ENCODE measurements at places on chromosomes 3 and 15.

DNA sequence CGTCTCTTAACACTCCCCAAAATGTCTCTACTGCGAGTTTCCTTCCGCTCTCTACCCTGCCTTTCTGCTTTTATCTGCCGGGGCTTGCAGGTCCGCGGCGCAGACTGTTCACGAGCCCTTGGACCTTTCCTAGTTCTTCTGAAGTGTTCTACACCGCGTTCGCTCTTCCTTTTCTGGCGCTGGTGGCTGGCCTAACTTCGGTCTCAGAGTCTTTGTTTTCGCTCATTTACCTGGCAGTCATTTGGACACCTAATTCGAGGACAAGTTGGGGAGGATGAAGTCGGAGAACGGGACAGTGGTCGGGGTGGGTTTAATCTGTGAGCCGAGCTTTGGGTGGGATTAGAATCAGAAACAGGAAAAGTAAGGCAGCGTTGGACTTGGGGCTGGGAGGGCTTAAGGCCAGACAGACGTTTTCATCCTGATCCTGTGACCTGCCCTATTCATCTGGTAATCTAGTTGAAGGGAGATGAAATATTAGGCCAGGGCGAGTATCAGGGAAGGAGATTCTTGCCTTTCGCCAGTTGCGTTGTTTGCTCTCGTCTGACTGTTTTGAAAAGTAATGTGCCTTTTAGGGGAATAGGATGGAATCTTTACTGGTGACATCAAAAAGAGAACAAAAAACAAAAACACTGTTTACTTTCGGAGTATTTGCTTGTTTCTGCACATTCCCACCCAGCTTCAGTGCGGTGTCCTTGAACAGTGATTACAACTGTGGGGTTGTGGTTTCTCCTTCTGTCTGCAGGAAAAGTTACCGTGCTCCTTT, 1.8 kb downstream of the DIPK2A start:
- DNase-seq: no peak

GRCh38 chr15:53522991-53523390, 236.5 kb downstream of the WDR72 start:
- no peak for DNase-seq

DNA sequence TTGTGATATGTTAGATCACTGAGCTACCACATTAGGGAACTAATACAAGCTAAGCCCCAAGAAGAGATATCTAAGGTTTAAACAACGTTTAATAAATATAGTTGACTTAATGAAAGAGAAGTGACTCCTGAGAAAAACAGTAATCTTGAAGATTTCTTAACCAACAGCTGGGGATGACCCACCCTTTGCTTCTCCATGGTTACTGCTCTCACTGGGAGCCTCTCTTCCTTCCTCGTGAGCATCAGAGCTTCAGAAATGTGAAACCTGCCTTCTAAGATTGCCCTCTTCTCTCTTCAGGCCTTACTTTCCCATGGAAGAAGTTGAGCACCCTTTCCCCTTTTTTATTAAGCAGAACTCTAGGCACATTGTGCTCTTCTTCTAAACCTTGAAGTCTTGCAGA, 132.2 kb upstream of the NR2E3 start:
- DNase-seq: no peak

DNA sequence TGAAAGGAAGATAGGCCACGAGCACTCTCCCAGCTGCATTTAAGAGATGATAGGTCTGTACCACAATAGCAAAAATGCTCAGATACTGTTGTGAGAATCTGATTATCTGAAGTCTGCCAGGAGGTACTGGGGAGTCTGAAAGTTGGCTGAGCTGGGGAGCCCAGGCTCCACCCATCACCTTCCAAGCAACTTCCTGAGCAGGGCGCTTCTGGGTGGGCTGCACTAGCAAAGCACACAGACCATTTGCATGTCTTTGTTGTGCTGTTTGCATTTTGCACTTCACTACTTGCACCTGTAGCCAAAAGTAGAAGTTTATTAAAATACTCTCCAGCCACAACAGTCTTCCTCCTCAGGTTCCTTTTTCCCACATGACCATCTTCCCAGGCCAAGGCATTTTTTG, 133.2 kb downstream of the ALDH1A2 start:
- DNase-seq: no peak

DNA sequence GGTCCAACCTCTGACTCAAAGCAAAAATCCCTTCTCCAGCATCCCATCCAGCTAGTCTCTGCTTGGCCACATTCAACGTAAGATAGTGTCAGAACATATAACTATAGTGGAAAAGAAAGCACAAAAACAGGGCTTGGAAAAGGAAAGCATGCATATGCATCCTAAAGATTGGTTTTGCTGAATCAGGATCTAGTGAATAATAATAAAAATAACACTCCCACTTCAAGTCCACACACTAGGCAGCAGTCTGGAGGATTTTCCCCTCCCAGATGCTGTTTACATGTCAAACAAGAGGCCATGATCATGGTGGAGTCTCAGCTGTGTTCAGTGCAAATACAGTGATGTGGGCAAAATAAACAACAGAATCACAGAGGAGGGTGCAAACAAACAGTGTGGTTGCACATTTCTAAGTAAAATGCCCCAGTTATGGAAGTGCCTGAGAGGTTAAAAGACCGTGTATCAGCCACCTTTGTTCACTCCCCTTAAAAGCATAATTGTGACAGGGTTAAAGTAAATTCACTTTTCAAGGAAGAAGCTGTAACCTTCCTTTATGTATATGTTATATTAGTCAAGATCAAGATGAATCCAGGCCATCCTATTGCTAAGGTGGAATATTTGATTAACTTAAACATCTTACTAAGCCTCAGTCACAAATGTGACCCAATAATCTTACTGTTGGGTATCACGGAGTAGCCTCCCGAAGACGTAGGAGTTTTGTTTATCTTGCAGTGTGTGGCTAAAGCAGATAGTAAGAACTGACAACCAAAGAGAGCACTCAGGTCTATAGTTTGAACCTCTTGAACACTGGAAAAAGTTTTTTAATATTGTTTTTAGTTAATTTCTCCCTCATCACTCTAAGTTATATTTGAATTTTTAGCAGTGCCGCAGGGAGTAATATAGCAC, 424.5 kb downstream of the SOX2 start:
- DNase-seq: no peak

- no peak for DNase-seq
Observed at GRCh38 chr15:36992454-36992853, 107.9 kb downstream of the MEIS2 start.

DNA sequence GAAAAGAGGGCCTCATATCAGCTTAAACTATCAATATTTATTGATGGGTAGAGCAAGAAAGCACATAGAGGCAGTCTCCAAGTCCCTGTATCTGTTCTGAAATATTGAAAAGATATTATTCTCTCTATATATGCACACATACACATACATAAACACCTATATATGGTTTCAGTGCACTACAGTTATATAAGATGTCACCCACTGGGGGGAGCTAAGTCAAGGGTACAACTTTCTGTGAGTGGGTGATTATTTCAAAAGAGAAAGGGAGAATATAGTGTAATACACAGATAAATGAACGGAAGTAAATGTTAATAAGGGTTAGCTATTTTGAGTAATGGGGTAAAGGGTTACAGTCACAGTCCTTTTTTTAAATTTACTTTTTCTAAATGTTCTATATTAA, 8.8 kb downstream of the SNTN start:
- no peak for DNase-seq

- DNase-seq: no peak
Observed at GRCh38 chr3:133944641-133945380, 49.1 kb upstream of the RAB6B start.

DNA sequence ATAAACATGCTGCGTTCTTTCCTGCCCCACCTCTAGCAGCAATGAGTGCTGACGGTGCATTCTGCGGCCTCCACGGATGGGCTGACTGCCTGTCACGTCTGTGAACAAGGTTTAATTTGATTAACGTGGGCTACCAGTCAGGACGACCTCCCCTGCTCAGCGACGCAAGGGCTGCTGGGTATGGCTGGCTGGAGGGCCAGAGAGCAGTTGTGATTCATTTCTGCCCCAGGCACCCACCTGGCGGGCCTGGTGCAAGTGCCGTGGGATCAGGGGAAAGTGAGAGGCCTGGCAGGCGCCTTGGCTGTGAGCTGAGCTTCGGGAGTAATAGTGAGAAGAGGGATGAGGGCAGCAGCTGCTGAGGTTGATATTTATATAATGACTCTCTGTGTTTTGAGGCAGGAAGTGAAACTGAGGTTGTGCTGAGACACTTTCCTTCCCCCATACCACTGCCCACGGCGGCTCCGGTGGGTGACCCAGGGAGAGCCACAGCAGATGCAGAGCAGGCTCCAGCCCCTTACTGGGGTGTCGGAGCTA, 190.4 kb upstream of the BCL6 start:
- DNase-seq: no peak

GRCh38 chr15:25055356-25056068, 100.7 kb downstream of the SNRPN start:
- DNase-seq: no peak

DNA sequence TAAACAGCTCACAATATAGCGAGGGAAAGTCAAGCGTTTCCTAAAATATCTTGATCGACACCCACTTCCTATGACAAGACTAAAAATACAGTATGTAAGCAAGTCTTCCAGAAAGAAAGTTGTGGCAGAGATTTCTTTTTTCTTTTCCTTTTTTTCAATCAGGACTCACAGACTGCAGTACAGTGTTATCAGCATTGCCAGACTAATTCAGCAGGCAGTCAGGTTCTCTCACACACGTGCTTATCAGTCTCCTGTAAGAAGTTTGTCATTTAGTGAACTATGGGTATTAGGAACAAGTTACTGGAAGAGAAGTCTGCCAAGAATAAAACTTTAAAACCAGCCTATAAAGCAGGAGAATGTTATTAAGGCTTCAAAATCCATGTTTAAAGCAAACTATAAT, 32.8 kb upstream of the ZNF385D start:
- DNase-seq: no peak

Data from mesothelial cell of epicardium (in vitro differentiated cells).